ENCODE measurements at places on chromosomes 11 and 22. TPM values are rescaled to one million over a fixed set of nuclear protein-coding genes. Genes with fewer than 3 reads are reported as not detected.

DNA sequence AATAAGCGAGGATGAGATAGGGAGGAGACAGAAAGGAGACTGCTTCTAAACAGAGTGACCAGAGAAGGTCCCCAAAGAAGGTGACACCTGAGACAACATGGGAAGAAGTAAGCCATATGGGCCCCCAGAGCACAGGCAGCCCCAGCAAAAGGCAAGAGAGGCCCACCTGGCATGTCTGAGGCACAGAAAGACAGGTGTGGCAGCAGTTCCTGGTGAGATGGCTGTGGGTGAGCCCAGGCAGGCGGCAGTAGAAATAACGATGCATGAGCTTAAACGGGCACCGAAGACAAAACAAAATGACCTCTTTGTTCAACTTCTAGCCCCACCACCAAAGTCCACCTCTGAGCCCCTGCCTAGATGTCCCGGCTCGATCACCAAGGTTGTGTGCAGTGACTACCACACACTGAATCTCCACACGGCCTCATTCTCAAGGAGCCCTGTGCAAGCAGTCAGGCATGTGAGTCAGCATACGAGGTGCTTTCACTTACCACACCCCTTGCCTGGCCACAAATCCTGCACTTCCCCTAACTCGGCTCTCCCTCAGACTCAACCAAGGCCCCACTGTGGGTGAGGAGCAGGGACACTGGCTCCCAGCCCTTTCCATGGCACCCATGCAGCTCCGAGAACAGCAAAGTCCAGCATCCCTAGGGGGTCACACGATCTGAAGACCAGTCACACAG, 77.6 kb downstream of the PACSIN2 start:
- DNase-seq = peak; percentile 76

DNA sequence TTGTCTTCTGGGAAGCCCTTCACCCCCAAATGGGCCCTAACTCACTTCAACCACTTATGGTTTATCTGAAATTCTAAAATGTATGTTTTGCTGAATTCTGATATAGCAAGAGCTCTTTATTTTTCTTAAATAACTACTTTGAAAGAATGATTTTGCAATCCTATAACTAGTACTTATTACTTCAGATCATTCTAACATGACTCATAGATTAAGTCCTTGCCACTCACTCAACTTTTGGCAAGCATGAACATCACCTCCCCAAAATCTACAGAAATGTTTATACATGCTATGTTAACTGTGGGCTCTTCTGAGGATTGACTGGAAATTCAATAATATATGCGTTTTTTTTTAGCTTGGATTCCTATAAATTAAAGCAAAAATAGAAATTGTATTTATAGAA, 367.4 kb upstream of the FAT3 start:
- DNase-seq = no peak

GRCh38 chr11:96329419-96329818, 13.6 kb downstream of the MAML2 start:
- DNase-seq = no peak

DNA sequence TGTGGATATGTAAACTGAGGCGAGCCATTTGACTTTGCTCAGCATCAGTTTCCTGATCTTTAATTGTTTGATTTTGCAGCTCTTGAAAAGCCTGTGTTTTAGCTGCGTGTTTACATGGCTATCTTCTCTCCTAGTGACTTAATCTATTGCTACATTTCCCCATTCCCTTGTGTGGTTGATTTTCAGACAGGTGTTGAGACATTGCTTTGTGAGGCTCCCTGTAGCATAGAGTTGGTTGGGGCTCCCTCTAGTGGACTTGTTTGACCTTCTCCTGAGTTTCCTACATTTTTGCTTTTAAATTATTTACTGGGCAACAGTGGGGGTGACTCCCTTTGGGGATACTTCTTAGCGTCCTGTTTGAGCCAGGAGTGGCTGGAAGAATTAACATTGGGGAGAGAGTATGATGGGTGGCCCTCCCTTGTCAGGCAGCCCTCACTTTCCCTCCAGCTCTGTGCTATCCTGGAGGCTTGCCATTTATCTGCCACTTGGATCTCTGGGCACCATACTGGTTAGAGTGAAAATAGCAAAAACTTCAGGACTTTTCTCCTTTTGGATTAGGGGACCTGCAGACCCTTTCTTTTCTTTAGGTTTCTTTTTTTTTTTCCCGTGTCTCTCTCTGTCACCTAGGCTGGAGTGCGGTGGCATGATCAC, 9.2 kb upstream of the CBL start:
- peak; percentile 70 for DNase-seq

GRCh38 chr11:112554586-112554985, 293.9 kb upstream of the PLET1 start:
- peak; percentile 4 for DNase-seq

DNA sequence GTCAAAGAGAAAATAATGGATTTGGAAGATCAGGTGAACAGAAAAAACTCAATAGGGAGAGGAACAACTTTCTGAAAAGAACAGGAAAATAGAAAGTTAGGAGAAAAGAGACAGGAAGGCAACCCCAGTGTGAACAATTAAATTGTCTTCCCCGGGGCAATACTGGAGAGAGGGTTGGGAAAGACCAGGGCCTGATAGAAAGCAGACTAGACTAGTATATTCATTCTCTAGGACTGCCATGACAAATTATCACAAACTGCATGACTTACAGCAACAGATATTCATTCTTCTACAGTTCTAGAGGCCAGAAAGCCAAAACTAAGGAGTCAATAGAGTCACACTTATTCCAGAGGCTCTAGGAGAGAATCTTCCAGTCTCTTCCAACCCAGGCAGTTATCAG, 482.8 kb downstream of the SOX6 start:
- no peak for DNase-seq

DNA sequence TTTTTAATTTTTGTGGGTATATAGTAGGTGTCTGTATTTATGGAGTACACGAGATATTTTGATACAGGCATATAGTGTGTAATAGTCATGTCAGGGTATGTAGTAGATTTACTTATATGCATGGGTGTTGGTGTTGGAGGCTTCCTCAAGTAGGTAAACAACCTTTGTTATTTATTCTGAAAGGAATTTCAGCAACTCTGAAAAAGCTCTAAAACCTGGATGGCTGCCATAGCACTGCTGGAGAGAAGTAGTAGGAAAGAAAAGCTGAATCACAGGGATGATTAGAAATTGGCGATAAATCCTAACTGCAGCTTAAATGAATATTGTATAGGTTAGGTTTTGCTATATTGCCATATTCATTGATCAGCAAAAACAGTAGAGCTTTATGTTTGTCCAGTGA, 44.4 kb upstream of the ST14 start:
- DNase-seq = no peak

DNA sequence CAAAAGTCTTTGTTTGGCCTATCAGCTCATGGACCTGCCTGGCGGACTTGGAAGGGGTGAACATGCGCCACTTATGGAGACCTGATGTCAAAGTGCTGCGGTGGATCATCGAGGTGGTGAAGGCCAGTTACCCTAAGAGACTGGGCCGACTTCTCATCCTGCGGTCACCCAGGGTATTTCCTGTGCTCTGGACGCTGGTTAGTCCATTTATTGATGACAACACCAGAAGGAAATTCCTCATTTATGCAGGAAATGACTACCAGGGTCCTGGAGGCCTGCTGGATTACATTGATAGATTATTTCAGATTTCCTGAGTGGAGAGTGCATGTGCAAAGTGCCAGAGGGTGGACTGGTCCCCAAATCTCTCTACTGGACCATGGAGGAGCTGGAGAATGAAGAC, 17.9 kb downstream of the ALKBH3 start:
- no peak for DNase-seq

DNA sequence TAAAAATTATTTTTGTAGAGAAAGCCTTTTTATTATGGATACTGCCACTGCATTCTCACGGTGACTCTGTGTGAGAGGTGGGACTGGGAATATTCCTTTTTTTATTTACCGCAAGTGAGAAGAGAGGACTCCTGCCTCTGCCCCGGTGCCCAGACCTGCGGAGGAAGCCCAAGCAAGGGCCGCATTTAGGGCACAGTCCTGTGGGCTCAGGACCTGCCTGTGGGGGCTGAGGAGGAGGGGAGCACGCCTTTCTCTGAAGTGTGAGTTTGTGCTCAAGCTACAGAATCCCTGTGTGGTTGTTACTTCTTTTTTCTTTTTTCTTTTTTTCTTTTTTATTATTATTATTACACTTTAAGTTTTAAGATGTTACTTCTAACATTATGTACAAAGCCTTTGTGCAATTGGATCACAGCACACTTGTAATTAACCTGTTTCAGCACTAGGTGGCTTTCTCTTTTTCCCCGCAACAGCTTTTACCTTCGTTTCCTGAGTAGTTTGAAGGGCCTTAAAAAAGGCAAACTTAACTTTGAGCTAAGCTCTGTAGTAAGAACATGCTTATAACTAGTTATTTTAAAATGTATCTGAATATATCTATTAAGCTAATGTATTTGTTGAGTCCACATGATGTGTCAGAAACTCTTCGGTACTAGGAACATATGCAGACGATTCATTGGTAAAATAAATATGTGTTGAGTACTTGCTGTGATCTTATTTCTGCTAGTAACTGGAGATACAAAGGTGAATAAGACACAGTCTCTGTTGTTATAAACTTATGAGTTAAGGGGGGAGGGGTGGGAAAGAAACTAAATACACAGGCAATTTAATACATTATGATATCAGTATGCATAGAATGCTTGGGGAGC, 18.3 kb downstream of the AMOTL1 start:
- no peak for DNase-seq

DNA sequence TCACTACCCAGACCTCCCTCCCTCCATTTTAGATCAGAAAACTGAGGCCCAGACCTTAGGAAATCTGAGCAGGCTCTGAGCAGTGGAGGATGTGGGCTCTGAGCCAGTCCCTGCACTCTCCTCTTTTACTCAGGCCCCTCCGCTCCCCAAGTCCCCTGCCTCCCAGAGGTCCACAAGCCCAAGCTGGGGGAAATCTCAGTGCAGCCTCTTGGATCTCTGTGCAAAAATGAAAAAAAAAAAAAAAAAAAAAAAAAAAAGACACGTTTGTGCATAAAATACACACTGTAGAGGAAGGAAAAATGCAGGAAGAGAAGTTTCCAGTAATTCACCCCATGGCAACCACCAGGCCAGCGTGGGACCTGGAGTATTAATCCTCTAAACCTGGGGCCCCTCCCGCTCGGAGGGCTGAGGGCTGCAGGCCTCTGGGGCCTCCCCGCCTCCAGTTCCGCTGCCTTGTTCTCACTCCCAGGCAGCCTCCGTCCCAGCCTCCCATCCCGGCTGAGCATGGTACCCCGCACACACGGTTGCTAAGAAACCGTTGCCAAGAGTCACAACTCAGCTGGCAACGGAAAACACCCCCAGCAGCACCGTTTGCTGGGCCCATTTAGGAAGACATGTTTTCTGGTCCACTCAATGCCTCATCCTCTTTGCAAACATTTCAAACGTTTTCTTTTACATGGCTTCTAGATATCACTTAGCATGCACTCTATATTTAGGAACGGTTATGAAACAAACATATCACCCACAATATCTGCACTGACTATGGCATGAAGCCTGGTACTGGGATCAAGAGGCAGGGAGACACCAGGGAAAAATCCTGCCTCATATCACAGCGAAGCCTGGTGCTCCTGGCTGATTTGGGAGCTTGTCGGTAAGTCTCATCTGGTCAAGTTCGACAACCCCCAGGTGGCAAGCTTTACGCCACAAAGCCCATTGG, 227.5 kb downstream of the CTTN start:
- no peak for DNase-seq

- DNase-seq = no peak
Measured at GRCh38 chr11:74011360-74012073, 2.6 kb upstream of the UCP3 start.

- no peak for DNase-seq
Measured at GRCh38 chr22:49705972-49706352, 121.7 kb downstream of the BRD1 start.

DNA sequence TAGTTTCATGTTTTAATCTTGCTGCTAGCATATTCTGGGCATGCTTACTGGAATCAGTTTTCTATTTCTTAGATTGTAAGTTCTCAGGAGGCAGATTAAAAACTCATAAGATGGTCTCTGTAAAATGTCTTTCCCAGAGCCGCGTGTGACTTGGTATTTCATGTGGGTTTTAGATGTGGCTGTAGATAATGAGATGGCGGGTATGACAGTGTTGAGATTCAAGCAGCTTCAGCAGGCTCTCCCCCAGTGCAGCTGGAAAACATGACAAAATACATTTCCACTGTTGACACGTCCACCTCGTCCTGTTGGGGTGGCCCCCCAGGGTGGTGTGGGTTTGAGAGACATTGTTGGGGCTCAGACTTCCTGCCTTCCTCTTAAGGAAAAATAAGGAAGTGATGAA, 106.8 kb downstream of the KIRREL3 start:
- no peak for DNase-seq

- peak; percentile 86 for DNase-seq
Measured at GRCh38 chr11:93842461-93842860, 8.0 kb downstream of the VSTM5 start.

- DNase-seq = no peak
Measured at GRCh38 chr11:36403661-36404060, 106.4 kb downstream of the TRAF6 start.

- DNase-seq = no peak
Measured at GRCh38 chr11:128913806-128914205, 22.6 kb downstream of the KCNJ5 start.

GRCh38 chr22:37171662-37172061, 16.4 kb downstream of the C1QTNF6 start:
- DNase-seq = no peak

- DNase-seq = no peak
Measured at GRCh38 chr22:47486569-47487312, 724.3 kb downstream of the TBC1D22A start.

DNA sequence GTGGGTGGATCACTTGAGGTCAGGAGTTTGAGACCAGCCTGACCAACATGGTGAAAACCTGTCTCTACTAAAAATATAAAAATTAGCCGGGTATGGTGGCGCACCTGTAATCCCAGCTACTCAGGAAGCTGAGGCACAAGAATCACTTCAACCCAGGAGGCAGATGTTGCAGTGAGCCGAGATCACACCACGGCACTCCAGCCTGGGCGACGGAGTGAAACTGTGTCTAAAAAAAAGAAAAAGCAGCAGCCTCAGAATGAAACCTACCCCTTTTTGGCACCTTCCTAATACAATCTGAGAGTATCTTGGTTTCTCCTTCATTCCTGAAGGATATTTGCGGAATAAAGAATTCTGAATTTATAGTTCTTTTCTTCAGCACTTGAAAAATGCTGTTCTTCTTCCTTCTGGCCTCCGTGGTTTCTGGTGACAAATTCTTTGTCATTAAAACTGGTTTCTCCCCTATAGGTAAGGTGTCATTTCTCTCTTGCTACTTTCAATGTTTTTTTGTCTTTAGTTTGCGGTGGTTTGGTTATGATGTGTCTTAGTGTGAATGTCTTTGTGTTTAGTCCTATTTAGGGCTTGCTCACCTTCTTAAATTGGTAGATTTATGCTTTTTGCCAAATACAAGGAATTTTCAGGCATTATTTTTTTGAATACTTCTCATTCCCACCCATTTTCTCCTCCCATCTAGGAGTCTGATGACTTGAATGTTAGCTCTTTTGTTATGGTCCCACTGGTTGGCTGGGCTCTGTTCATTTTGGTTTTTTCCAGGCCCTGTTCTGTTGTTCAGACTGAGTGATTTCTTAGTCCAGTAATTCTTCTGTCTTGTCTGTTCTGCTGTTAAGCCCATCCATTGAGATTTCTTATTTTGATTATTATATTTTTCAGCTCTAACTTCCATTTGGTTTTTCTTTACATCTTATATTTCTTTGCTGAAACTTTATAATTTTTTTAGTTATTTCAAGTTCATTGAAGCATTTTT, 15.4 kb downstream of the ASRGL1 start:
- no peak for DNase-seq

Gene ASPHD2
- 4.5 TPM for total RNA-seq

Gene TRIM6
- 6.7 TPM for total RNA-seq

Gene MOB2
- 25.8 TPM for total RNA-seq

Gene RIBC2
- total RNA-seq = not detected

Gene KCNC1
- total RNA-seq = not detected

Gene FGF4
- not detected for total RNA-seq

Gene SLN
- not detected for total RNA-seq

Gene GLB1L3
- total RNA-seq = not detected

Gene NPAS4
- total RNA-seq = not detected

Gene DRD2
- not detected for total RNA-seq
